ENCODE measurements at places on chromosomes 5 and 9.

- DNase-seq, result no peak
Measured at GRCh38 chr5:170386743-170387395, 2.3 kb downstream of the KCNMB1 start.

GRCh38 chr9:76401176-76401575 lies 7.0 kb upstream of the RFK start:
- DNase-seq, result no peak

GRCh38 chr9:112886351-112886750 lies 4.3 kb downstream of the SLC46A2 start:
- no peak for DNase-seq

- no peak for DNase-seq
Measured at GRCh38 chr5:129996896-129997295, 92.6 kb downstream of the CHSY3 start.

DNA sequence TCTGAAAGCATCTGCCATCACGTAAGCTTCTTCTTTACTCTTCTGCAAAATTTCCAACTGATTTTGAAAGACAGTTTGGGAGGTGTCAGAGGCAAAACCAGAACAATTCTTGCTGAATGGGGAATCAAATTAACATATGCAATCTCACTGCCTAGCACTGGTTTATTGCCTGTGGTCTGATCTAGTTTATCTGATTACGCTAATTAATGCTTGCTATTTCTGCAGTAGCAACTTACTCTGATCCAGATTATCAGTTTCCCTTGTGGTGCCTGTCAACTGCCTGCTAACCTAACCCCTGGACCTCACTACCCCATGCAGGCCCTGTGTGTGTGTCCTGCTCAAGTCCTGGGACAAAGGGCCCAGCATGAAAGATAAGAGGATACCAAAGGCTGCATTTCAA lies 40.3 kb downstream of the CCDC125 start:
- DNase-seq, result no peak

DNA sequence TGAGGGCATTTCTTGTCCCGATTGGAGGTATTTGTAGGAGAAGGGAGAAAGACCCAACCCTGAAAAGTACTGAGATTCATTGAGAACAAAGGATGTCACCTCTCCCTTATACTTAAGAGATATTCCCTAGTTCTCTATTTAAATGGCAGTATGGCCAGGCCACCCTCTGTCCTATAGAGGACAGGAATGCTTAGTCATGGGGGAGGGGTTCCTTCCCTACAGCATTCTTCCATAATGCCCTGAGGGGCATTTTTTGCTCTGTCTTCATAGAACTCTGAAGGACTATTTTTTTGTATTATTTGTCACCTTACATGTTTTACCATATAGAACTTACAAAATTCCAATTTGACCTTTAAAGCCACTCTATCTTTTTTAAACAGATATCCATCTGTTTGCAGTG lies 176.3 kb downstream of the TMEM161B start:
- DNase-seq, result no peak

- DNase-seq, result no peak
Measured at GRCh38 chr9:97910357-97910756, 11.9 kb downstream of the TRMO start.

DNA sequence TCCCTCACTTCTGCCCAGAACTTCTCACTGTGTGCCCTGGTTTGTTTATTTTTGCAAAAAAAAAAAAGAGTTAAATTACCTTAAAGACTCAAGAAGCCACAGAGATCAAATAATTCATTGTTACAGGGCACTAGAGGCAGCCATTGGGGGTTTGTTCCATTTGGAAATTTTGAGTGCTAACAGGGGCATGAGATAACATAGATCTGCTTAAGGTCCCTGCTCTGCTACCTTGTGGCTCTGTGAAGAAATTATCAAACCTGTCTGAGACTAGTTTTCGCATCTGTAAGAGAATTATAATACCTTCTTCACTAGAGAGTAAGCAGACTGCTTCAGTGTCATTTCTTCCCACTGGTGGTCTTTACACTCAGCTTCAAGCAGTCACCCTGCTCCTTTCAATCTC lies 394 bp downstream of the TLR4 start:
- DNase-seq, result no peak

- DNase-seq, result no peak
Measured at GRCh38 chr9:37656936-37657335, 6.2 kb downstream of the FRMPD1 start.

GRCh38 chr5:86143837-86144236 lies 473.9 kb upstream of the COX7C start:
- DNase-seq, result no peak

DNA sequence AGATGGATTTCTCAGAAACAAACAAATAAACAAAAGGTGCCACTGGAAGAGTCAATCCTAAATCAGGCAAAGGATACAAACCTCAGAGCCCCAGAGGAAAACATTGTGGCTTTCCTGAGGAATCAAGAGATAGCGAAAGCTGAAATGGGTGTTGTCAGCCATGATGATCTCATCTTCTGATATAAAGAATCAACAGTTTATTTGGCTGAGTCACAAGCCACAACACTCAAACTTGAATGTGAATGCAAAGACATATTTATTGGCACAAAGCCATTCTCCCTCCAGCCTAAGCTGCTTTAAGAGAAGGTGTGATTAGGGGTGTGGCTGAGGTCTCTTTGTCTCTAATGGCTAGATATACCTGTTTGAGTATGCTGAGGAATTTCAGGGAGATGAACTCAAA lies 73.3 kb upstream of the NREP start:
- DNase-seq, result no peak

GRCh38 chr9:124652615-124653393 lies 118.3 kb downstream of the NR6A1 start:
- no peak for DNase-seq

DNA sequence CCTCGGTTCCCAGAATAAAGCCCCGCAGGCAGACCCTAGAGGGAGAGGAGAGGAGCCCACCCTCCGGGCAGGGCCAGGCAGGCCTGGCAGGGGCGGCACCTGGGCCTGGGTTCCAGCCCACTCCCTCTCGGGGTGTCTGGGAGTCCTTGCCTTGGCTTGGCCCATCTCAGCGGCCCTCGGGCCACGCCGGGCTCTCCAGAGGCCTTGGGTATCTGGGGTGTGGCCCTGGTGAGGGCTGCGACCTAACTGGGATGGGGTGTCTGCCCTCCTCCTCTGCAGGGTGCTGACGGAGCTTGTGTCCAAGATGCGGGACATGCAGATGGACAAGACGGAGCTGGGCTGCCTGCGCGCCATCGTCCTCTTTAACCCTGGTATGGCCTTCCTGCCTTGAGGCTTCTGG lies 105.4 kb downstream of the RXRA start:
- no peak for DNase-seq

DNA sequence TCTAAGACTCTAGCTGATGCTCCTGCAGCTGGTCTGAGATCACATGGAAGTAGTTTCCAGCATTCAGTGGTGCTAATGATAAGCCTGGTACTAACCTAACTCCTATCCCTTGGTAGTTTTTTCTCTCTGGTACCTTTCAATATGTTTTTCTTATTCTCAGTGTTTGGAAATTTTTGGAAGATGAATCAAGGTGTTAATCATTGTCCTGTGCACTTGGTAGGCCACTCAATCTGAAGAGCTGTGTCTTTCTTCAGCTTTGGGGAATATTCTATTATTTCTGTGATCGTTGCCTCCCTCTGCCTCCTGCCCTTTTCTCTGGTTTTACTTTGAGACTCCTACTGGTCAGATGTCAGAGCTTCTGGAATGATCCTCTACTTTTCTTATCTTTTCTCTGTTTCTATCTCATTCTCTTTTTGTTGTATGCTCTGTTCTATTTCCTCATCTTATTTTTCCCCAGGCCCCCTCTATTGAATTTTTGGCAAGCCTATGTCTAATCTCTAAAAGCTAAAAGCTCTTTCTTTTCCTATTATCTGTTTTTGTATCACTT lies 136.8 kb downstream of the APBA1 start:
- no peak for DNase-seq

- peak; percentile 22 for DNase-seq
Measured at GRCh38 chr9:14326264-14326826, 12.4 kb upstream of the NFIB start.

GRCh38 chr5:160480652-160481051 lies 59.0 kb downstream of the PTTG1 start:
- DNase-seq, result no peak

GRCh38 chr9:135048046-135048757 lies 39.3 kb upstream of the OLFM1 start:
- no peak for DNase-seq

GRCh38 chr9:14471041-14471440 lies 157.1 kb upstream of the NFIB start:
- no peak for DNase-seq

DNA sequence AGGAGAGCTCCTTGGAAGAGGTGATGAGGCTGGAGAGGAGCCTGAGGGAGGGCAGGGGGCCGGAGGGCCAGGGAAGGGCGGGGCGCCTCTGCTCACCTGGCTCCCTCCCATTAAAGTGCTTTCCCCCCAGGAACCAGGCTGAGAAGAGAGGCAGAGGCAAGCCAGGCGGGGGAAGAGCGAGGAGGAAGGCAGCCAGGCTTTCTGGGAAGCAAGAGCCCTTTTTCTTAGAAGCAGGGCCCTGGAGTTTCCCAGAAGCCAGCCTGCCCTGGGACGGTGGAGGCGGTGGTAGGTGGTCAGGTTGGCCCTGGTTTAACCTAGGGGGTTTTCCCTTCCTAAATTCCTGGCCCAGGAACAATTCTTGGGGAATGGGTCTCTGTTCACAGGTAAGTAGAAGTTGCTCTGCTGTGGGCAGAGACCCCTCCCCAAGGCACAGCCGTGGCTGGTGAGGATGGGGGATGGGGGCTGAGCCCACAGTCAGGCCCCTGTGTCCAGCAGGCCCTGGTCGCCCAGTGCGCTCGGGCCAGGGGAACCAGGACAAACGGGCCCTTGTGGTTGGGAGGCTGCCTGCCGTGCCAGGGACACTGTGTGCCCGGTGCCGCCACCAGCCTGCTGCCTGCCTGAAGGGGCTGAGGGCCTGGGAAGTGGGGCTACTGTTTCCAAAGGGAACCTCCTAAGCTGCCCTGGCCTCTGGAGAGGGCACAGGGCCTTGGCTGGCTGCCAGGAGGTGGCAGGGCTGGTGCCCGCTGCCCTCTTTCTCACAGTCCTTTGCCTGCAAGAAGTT lies 16.6 kb upstream of the RALGDS start:
- peak; percentile 87 for DNase-seq

- peak; percentile 81 for DNase-seq
Measured at GRCh38 chr9:71249729-71250317, 128.4 kb upstream of the TRPM3 start.

- DNase-seq, result peak; percentile 2
Measured at GRCh38 chr5:52043543-52043942, 660.3 kb downstream of the ISL1 start.

DNA sequence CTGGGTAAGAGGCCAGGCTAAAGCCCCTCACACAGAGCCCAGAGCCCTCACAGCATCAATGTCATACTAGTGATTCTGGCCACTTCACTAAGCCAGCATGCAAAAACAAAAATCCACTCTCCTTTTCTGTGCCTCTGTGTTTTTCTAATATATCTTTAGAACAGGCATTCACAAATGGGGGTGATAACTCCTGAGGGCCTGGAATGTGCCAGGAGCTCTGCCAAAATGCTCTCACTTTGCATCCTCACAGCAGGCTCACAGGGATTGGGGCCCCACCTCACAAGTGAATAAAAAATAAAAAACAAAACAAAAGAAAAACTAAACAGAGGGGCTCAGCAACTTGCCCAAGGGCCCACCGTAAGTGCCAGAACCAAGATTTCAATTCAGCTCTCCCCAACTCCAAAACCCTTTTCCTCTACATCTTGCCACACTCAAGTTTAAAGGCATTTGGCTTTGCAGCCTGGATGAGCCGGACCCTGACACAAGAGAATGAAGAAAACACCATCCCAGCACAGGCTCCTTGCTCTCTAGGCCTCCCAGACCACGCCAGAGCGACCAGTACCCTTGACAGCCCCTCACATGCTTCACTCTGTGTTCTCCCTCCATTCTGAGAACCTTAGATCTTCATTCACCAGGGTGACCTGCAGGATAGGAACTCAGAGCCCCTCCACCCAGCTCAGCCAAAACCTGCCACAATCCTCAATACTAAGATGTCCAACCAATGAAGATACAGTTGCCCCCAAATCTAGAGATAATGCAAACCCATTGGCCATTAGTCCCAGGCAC lies 51.3 kb downstream of the SAXO1 start:
- no peak for DNase-seq
